IMR-90 (cell line): ENCODE measurements at places on chromosomes 16 and 17. TPM values are rescaled to one million over a fixed set of nuclear protein-coding genes. Genes with fewer than 3 reads are reported as not detected.

The ENGASE gene
- polyA plus RNA-seq = 10.4 and 12.1 TPM in 2 replicates

The TBCD gene
- 54.5 and 68.0 TPM in 2 replicates for polyA plus RNA-seq

The ZNHIT3 gene
- 47.4 and 52.3 TPM in 2 replicates for polyA plus RNA-seq

- H3K4me3 ChIP-seq = peak overlapping the region; percentile 30; the same call in 1 of the 2 replicates
- H3K27me3 ChIP-seq = peaks cover 7% of the 10 kb centered on the region
- DNase-seq = peak; percentile 61
- peaks cover 2% of the 10 kb centered on the region; the same call in 1 of the 2 replicates for H3K36me3 ChIP-seq
- no peaks in the 10 kb centered on the region; the same call in 1 of the 2 replicates for H3K4me1 ChIP-seq
- peak overlapping the region; percentile 36; the same call in 1 of the 2 replicates for H3K27ac ChIP-seq
Measured at GRCh38 chr17:18070861-18071340, 16.8 kb upstream of the DRG2 start.

DNA sequence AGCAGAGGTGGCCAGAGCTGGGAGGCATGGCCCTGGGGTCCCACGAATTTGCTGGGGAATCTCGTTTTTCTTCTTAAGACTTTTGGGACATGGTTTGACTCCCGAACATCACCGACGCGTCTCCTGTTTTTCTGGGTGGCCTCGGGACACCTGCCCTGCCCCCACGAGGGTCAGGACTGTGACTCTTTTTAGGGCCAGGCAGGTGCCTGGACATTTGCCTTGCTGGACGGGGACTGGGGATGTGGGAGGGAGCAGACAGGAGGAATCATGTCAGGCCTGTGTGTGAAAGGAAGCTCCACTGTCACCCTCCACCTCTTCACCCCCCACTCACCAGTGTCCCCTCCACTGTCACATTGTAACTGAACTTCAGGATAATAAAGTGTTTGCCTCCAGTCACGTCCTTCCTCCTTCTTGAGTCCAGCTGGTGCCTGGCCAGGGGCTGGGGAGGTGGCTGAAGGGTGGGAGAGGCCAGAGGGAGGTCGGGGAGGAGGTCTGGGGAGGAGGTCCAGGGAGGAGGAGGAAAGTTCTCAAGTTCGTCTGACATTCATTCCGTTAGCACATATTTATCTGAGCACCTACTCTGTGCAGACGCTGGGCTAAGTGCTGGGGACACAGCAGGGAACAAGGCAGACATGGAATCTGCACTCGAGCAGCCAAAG, 2.3 kb downstream of the CSF3 start:
- DNase-seq = no peak
- H3K27ac ChIP-seq = no peak overlapping the region
- H3K4me3 ChIP-seq = no peak overlapping the region
- H3K27me3 ChIP-seq = no peaks in the 10 kb centered on the region
- peaks cover 16% of the 10 kb centered on the region; the same call in 1 of the 2 replicates for H3K36me3 ChIP-seq

DNA sequence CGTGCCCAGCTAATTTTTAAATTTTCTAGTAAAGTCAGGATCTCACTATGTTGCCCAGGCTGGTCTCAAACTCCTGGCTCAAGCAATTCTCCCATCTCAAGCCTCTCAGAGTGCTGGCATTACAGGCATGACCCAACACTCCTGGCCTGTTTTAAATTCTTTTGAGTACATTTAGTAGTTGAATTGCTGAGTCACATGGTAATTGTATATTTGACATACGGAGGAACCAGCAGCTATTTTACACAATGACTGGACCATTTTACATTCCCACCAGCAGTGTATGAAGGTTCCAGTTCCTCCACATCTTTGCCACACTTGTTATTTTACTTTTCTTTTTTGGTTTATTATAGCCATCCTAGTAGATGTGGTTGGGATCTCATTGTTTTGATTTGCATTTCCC, 43.6 kb downstream of the RHOT1 start:
- no peak overlapping the region for H3K4me3 ChIP-seq
- H3K27me3 ChIP-seq = no peaks in the 10 kb centered on the region
- H3K4me1 ChIP-seq = peaks cover 8% of the 10 kb centered on the region
- H3K27ac ChIP-seq = no peak overlapping the region
- H3K36me3 ChIP-seq = peaks cover 3% of the 10 kb centered on the region; the same call in 1 of the 2 replicates

DNA sequence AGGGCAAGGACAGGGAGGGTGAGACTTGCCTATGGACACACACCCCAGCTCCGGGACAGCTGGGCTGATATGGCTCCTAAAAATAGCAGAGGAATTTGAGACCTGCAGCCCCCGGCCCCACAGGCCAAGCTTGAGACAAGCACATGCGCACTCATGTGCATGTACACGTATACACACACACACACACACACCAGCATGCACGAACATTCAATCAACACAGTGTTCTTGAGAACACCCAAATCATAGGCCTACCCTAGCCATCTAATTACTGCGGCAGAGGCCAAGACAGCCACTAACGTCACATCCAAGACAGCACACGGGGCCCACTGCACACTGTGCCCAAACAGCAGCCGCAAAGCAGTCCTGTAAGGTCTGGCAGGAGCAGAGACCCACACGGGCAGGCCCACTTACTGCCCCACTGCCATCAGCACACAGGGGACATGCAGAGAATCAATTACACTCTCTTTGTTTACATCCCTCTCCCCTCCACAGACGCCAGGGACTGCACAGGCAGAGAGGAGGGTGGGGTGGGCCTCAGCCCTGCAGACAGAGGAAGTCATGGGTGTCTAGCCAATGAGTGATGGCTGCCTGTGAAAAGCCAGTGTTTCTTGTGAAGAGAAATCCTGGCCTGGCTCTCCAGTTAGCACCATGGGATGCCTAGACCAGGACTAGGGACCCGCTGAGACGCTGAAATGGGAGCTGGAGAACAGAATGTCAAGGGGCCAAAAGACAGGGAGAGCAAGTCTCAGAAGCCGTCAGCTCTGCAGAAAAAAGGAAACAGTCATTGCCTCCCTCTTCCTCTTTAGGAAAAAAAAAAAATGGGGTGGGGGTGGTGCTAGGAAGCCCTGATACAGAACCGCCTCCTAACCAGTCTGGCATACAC, 39.3 kb downstream of the MYO18A start:
- peaks cover 47% of the 10 kb centered on the region for H3K4me1 ChIP-seq
- H3K27me3 ChIP-seq = no peaks in the 10 kb centered on the region
- no peak overlapping the region; the same call in 1 of the 2 replicates for H3K4me3 ChIP-seq
- H3K27ac ChIP-seq = peak overlapping the region; percentile 63
- peak; percentile 32 for DNase-seq

DNA sequence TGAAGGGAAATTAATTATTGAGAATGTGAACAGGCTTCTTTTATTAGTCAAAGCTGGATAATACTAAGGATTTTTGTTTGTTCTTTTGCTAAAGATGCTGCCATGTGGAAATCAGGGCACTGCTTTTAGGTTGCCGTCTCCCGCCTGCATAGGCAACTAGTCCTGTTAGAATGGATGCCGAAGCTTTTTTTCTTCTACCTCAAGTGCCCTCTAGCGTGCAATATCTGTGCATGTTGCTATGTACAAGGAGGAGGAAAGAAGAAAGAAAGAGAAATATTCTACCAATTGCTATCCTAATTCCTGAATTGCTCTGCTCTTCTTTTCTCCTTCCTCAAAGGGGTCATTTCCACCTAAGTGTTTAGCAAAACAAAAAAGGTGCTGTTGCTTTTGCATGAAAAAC, 5.2 kb upstream of the CDH8 start:
- H3K36me3 ChIP-seq = no peaks in the 10 kb centered on the region

GRCh38 chr17:82424001-82424862, 5.8 kb upstream of the OGFOD3 start:
- no peak overlapping the region for H3K27ac ChIP-seq
- peaks cover 2% of the 10 kb centered on the region; the same call in 1 of the 2 replicates for H3K36me3 ChIP-seq
- DNase-seq = peak; percentile 32

DNA sequence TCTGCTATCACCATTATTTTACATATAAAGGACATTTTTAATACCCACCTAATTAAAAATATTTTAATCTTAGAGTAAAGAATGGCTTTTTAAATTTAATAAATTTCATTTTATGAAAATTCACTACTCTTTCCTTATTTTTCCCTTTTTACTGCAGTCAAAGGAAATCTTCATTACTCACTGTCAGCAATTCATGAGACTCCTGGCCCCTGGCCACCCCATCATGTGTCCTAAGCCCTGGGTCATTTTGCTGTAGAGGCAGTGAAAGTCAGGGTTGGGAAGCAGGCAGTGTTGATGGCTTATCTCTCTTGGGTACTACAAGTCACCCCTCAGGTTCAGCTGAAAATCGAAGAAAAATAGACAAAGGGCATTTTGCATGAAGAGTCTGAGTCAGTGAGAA, 468.6 kb upstream of the CCL2 start:
- H3K27me3 ChIP-seq = no peaks in the 10 kb centered on the region
- H3K36me3 ChIP-seq = no peaks in the 10 kb centered on the region
- DNase-seq = no peak
- no peaks in the 10 kb centered on the region for H3K4me1 ChIP-seq

- no peak overlapping the region for H3K4me3 ChIP-seq
- H3K36me3 ChIP-seq = no peaks in the 10 kb centered on the region
- peaks cover 9% of the 10 kb centered on the region; the same call in 1 of the 2 replicates for H3K27me3 ChIP-seq
- no peaks in the 10 kb centered on the region for H3K4me1 ChIP-seq
- no peak overlapping the region for H3K27ac ChIP-seq
Measured at GRCh38 chr16:28081391-28081968, 18.0 kb upstream of the GSG1L start.

DNA sequence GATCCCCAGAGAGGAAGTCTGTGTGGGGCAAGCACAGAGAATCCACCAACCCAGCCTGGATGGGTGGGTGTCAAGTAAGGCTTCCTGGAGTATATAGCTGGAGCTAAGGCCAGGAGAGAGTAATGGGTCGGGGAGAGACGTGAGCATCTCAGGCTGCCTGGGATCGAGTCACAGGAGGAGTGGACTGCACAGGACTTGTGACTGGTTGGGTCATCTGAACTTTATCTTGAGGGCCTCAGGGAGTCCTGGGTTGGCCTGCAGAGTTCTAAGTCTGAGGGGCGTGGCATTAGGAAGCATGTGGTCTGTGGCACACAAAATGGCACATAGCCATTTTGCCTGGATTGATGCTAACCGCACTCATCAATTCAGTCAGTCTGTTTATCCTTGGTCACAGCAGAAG, 1.5 kb downstream of the PLA2G15 start:
- no peak for DNase-seq
- H3K4me3 ChIP-seq = no peak overlapping the region
